Spleen (tissue), 13 donors: ENCODE measurements at places on chromosomes 11 and 22. TPM values are rescaled to one million over a fixed set of nuclear protein-coding genes. Genes with fewer than 3 reads are reported as not detected.
A peak's percentile ranks its signal among the peaks of the same experiment; 100 is the strongest.

DNA sequence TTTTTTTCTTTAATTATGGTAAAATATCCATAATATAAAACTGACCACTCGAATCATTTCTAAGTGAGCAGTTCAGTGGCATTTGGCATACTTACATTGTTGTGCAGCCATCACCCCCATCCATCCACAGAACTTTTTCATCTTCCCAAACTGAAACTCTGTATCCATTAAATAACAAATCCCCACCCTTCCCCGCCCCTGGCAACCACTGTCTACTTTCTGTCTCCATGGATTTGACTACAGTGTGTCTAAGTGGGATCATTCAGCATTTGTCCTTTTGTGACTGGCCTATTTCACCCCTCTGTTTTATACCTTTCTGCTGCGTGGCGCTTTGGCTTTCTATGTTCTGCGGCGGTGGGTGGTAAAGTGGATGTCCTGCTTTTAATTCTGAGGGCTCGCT lies 49.1 kb downstream of the RTN4R start:
- DNase-seq, result no peak

GRCh38 chr22:49735901-49736421 lies 91.7 kb downstream of the BRD1 start:
- no peak for DNase-seq

DNA sequence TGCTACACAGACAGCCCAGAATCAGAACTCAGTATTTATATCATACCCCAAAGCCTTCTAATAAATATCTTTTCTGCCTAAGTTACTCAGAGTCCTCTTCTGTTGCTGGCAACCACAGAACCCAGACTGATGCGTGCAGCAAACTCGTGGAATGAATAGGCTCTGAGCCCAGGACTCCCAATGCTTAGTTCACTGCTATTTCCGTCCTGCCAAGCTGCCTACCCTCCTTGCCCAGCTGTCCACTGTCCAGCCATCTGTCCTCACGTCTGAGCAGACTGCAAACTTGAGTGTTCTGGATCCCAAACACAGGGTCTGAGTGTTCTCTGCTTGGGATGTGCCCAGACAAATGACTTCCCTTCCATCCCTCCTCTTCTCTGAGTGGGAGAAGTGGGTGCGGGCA lies 19.4 kb downstream of the PTPN5 start:
- DNase-seq, result no peak

DNA sequence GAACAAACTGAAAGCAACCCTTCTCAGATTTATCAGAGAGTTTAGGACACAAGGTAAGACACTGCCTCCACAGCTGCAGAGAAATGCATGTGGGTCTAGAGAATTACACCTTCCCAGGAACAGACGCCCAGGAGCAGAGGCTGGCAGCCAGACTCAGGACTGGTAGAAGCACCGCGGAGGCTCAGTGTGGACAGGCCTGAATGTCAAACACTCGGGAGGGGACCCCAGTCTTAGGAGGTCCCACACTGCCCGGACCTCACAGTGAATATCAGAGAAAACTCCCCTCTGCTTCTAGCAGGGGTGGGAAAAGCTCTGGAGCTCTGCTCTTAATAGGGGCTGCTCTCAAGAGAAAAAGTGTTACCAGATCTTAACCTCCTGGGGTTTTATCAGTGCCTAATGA lies 952.7 kb downstream of the BRD1 start:
- peak; percentile 22 for DNase-seq

DNA sequence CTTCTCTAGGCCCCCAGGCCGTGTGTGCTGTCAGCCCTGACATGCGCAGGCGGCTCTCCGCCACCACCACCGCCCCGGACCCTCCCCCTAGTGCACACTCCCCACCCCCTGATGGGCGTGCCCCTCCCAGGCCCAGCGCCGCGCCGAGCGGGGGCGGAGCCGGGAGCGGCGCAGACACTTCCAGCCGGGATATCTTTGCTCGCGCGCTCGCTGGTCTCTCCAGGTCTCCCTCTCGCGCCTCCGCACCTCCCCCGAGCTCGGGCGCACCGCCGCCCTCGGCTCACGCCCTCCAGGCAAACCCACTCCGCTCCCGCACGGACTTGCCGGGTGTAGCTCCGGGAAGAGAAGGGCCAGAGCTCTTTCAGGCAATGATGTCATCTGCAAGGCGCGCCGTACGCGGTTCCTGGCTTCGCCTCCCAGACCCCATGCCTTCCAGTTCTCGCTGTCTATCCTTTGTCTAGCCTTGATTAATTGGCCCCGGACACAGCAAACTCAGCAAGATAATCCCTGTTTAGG lies at the start of gene SCN3B:
SCN3B (minus strand) TSS at position 59 of the 516 bp plus-strand sequence. CDS start 823 bp downstream, outside the sequence.
- no peak for DNase-seq

DNA sequence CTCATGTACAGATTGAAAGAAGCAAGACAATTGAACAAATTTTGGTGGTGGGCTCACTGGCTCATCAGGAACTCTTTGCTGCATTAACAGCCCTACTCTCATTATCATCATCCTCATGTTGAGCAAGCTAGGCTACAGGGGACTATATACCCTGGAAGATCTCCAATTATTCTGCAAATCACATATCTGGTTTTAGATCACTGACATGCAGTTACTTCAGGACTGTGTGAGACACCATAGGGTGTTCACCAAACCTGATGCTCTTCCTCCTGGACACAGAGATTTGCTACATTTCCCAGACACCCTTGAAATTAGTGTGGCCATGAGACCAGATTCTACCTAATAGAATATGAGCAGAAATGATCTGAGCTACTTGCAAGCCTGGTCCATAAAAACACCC lies 23.0 kb upstream of the ME3 start:
- no peak for DNase-seq

DNA sequence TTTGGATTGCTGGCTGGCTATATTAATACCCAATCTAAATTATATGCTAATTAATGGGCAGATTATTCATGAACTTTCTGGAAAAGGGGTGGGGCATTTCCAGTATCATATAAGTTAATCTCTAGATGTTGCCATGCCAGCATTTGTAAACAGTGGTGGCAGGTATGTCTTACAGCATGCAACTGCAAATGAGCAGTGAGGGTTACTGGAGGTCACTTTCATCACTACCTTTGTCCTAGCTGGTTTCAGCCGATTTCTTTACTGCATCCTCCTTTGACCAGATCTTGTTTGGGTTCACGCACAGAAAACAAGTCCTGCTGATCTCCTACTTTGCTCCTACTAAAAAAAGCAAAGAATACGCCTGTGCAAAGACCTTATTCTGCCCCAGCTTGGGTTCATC lies 89.1 kb upstream of the USP47 start:
- no peak for DNase-seq

- DNase-seq, result no peak
Observed at GRCh38 chr11:72900013-72900412, 85.8 kb downstream of the ATG16L2 start.

GRCh38 chr11:122656631-122657101 lies 1.1 kb downstream of the UBASH3B start:
- peak; percentile 86 for DNase-seq

DNA sequence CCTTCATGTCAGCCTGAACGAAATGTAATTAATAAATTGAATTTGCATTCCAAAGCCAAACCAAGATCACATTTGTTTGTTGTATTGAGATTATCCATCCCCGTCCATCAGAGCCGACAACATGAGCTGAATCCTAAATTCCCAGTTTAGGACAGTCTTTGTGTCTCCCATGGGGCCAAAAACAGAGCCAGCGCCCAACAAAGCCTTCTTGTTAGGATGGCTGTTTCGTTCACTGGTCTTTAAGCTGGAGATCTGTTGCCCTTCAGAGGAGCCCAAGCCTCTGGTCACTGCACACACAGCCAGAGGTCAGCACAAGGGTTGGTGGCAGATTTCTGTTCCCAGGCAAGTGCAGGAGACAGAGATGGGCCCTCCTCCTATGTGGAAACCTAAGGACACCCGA lies 25.8 kb downstream of the DSCAML1 start:
- no peak for DNase-seq

GRCh38 chr11:80929031-80929805 lies 1488.4 kb upstream of the TENM4 start:
- no peak for DNase-seq

The APOL3 gene
- total RNA-seq, result 107 TPM

The TENM4 gene
- total RNA-seq, result 2.6 TPM

The USH1C gene
- total RNA-seq, result not detected

The RGL4 gene
- 46.6 TPM for total RNA-seq

The MMP11 gene
- 0.66 TPM for total RNA-seq

The APOA4 gene
- total RNA-seq, result not detected
